ENCODE measurements at places on chromosomes 5 and 9.

- DNase-seq = no peak
These were observed 14.3 kb upstream of the SLC22A5 start for GRCh38 chr5:132355140-132355765.

- DNase-seq = no peak
These were observed 105.9 kb upstream of the RAI14 start for GRCh38 chr5:34550247-34550646.

DNA sequence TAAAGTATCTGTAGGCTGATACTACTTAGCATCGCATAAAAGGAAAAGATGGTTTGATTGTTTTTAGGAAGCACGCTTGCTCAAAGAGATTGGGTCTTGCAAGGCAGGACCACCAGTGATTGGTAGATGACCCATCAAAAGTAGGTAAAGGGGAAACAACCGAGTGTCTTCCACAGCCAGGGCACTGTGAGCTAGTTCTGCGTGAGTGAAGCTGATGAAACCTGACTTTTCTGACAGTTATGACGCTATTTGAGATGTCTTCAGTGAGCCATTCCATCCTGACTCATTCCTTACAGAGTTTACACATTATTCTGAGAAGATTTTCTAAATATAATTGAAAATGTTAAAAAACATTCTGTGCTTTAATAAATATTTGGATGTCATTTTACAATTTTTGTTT lies 49.7 kb downstream of the BASP1 start:
- no peak for DNase-seq

GRCh38 chr5:177482359-177482795 lies 8.9 kb upstream of the DBN1 start:
- no peak for DNase-seq

DNA sequence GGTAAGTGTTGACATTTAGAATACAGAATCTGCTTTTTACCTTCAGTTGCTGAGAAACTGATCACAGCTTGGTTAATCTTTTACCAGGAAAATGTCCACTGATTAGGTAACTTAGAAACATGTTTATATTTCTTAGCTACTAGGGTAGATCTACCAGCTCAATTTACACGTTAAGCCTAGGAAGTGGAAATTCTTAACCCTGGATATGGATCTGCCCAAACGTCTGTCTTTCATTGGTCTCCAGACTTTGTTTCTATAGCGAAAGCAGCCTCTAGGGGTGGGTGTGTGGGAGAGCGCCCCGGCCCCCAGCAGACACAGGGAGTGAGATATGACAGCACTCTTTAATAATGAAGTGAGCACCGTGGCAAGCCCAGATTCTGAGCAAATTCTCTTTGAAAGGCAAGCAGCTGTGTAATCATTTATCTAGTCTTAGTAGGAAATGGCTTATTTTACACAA lies 141.6 kb upstream of the ZNF608 start:
- no peak for DNase-seq

- no peak for DNase-seq
These were observed 42.6 kb downstream of the NACC2 start for GRCh38 chr9:136052472-136052880.

GRCh38 chr5:160064995-160065614 lies 54.1 kb downstream of the PWWP2A start:
- DNase-seq = no peak

DNA sequence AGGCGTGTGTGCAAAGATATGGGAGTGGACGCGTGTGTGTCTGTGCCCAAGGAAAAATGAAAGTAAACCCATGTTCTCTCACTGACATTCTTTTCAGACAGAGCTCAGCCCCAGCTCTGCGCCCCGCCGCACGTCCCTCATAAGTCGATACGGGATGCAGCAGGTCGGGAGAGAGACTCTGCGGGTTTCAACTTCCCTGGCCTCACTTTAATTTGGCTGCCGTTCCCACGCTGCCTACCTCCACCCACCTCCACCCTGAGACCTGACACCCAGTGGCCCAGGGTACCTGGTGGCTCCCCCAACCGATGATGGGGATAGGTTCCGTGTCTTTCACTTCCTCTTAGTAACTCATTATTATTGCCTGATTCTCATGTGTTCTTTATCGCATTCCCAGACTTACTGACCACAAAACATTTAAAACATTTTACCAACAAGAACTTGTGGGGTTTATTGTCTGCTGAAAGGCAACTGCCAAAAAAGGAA lies 19.4 kb downstream of the LHX2 start:
- no peak for DNase-seq

DNA sequence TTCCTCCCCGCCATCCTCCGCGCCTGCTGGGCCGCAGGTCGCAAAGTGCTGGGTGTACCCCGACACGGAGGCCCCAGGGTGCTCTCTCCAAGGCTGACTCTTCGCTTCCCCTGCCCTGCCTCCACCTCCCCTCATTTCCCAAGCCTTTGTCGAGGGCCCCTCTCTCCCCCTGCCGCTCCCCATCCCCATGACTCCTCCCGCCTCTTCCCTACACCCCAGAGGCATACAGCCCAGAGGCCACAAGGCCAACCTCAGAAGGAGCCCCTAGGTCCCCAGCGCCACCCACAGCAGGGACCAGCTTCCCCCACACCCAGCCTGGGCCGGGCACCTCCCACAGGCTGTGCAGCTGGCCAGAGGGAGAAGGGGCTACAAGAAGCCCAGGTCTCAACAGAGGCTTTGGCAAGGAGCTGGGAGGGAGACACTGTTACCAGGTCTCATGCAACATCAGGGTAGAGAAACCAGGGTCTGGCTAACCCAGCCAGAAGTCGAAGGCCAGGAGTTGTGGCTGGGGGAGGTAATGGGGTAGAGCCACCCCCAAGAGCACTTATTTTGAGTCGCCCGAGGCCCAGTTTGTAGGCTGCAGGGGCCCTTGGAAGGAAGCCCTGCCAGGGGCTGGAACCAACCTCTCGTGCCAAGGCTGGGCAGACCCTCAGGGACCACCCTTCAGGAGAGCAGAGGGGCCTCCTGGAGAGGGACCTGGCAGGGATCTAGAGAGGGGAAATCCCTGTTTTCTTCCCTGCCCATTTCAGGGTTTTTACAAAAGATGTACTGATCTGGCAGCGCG lies 24.5 kb upstream of the SARDH start:
- DNase-seq = no peak

- DNase-seq = no peak
These were observed 60.6 kb downstream of the HSD17B3 start for GRCh38 chr9:96241391-96241809.

DNA sequence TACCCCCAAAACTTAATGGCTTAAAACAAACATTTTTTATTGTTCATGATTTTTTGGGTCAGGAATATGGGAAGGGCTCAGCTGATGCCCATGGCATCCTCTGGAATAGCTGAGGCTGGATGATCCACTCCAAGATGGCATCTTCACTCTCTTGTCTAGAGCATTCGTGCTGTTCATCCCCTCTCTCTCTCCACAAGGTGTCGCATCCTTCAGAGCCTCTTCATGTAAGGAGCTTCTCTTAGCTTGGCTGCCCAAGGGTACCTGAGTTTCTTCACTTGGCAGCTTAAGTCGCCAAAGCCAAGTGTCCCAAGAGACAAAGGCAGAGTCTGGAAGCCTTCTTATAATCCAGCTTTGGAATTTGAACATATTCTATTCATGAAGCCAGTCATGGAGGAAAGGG lies 294.7 kb downstream of the CHSY3 start:
- no peak for DNase-seq

DNA sequence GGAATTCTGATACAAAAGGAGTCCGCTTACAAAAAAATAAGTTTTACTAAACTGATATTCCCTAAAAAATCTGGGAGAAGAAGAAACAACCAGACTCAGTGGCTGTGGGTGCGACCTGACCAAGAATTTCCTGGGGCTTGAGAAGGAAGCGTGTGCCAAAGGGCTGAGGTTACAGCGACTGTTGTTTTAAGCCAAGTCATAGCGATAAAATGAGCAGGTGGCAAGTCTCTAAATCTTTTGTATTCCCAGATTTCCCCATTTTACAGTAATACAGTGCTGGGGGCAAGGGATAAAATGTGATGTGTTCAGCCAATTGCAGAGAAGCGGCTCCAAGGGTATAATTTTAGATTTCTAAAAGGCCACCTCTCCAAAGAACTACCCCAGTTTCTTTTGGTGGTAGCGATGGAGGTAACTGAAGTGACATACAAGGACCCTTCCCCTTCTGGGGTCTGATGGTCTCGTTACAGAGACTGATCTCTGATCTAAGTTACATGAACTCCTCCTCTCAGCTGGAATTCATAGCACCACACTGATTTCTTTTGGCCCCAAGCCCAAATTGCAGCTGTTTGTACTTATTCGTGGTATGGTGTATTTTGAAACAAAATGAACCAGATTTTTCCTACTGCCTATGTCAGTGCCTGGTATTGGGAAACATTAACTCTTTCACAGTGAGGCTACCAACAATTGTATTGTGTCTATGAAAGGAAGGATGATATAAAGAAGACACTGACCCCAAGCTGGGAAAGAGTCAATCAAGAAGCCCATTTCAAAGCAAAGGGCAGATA lies 41.6 kb downstream of the LPAR1 start:
- no peak for DNase-seq

- no peak for DNase-seq
These were observed 662.4 kb upstream of the PTPRD start for GRCh38 chr9:11275158-11275695.

- DNase-seq = no peak
These were observed 9.9 kb downstream of the S100Z start for GRCh38 chr5:76859591-76860247.

GRCh38 chr9:35748858-35749514 lies at the start of the genes GBA2 and RGP1:
TSS of gene GBA2 (minus strand) at chr9:35749228. CDS start at chr9:35748704, 524 bp downstream.
TSS of gene RGP1 (plus strand) at chr9:35749287. CDS start at chr9:35749756, 469 bp downstream.
- peak; percentile 84 for DNase-seq

- no peak for DNase-seq
These were observed 259.2 kb downstream of the ARRDC3 start for GRCh38 chr5:91123901-91124300.

DNA sequence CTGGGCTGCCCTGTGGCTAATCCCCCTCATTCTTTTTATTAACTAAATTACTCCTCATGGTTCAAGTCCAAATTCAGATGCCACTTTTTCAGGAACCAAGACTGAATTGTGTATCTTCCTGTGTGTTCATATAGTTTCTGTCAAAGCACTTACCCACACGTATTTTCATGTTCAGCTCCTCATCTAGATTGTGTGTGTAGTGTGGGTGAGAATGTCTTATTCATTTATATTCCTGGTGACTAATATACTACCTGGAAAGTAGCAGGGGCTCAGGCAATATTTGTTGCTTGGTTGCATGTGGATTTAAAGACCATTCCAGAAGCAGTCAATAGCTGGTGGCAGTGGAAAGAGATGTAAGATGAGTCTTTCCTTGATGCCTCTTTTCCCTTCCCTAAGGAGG lies 48.5 kb upstream of the SRP19 start:
- DNase-seq = no peak

DNA sequence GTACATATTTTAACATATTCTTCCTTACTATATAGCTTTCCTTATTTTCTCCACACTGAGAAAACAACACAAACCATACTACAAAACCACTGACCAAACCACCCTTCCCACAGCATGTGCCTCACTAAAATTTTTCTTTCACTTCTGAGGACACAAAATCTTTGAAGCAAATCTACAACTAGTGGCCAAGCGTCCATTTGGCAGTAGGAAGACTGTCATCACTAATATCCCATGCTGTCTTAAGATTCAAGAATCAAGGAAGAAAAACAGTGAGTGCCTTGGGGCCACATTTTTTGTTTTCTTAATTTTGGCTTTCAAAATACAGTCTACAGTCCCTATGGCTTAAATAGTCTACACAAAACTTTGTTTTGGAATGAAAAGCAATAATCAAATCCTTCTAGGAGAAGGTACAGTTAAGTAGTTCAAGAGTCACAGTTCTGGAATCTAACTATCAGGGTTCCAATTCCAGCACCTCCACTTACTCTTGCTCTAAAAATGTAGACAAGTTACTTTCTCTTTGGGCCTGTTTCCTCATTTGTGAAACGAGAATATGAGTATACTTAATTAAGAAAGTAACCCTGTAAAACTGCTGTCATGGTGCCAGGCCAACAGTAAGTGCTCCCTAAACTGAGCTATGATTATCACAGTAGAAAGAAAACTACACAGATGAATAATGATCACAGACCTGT lies 227.9 kb downstream of the BNC2 start:
- DNase-seq = no peak

DNA sequence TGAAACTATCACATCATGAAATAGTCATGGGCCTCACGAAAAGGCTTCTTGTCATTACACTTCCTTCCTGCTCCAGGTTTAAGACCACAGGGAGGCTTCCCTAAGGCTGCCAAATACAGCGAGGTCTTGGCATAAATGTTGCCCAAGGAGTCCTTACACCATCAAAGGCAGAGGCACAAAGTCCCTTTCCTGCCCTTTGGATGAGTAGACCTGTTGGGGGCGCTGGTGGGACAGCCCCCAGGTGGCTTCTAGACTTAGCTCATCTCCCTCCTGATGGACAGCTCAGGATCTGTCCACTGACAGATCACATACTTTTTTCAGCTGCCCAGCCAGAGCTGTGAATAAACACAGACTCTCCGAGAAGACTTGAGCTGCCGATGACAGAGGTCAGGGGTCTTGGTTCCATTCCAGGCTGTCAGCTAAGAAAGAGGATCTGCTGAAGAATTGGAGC lies 15.5 kb upstream of the MEGF9 start:
- no peak for DNase-seq

DNA sequence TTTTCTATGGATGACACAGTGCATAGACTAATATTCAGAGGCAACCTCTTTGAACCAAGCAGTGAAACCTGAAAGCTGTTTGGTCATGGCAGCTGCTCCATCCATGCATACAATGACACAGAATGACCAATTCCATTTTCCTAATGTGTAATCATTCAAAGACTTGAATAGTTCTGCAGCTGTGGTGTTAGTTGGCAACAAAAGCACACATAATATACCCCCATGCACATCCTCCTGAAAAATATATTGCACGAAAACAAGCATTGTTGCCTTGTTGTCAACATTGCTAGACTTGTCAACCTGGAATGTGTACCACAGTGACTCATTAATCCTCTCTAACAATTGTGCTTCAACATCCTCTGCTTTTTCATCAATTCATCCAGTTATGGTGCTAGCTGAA lies 71.0 kb upstream of the SEMA6A start:
- no peak for DNase-seq

DNA sequence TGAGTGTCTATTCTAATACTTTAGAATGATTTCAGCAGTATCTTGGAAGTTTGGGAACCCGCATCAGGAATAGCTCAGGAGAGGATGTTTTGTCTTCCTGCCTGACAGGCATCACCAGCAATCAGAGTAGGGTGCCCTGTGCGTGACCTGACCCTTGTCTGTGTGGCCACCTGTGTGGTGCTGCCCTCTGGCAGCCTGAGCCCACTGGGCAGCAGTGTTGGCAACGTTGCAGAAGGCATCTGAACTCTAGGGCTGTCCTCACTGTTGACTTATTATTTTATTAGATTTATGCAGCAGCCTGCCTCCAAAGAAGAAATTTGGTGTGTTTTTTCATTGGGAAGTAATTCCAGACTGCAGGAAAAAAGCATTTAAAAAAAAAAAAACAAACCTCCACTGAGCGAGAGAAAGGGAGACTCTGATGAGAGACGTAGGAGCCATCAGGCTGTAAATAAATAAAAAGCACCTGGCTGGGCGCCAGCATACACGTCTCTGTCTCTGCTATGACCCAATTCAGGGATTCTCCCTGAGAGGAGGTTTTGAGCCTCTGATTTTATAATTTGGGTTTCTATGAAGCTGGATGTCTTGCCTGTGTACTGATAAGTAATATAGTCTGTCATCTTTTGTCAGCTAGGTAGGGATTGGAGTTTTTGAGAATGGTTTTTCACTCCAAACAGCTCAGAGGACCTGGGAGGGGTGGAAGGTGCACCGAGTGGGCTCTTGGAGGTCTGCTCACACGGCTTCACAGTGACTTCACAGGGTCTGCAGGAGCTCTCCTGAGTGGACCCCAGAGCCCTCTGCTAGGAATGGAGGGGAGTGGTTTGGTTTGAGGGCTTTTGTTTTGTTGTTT lies 49.0 kb downstream of the FAM78A start:
- no peak for DNase-seq

GRCh38 chr5:4387290-4387689 lies 752.8 kb upstream of the ADAMTS16 start:
- no peak for DNase-seq
